ENCODE measurements at places on chromosomes 3 and 15.

DNA sequence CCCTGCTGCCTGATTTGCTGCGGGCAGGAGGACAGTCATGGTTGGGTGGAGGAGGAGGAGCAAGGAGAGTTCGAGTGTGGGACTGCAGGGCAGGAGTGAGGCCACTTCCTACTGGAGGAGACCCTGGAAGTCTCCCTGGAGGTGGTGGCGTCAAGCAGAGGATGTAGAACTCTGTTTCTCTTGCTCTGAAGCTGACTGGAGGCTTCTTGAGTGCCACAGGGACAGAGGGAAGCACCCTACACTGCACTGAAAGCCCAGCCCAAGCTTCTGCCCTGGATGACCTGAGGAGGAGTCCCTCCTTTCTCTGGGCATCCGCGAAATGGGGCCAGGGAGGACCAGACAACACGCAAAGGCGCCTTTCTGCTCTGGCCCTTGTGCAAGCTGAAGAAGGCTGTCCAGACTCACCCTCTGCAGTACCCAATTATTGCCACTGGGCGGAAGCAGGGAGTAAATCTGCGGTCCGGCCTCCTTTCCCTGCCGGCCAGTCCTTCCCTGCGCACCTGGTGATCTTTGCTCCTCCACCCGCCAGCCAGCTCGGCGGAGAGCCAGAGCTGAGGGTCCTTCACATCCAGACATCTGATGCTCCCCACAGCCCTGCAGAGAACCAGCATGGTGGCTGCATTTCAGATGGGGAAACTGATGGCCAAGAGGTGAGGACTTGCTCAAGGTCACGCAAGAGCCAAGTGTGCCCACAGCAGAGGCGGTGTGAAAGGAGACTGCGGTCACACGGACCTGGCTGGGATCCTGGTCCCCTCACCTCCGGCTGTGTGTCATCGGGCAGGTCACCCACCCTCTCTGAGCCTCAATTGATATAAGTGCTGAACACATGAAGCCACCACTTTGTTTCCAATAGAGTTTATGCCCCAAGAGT lies 207.1 kb downstream of the TBC1D2B start:
- DNase-seq, result peak; percentile 80

GRCh38 chr15:94122516-94122915 lies 108.8 kb upstream of the MCTP2 start:
- DNase-seq, result no peak

- no peak for DNase-seq
Measured at GRCh38 chr15:100114100-100114499, 227.7 kb downstream of the ADAMTS17 start.

GRCh38 chr3:64449026-64449425 lies 223.8 kb upstream of the PRICKLE2 start:
- no peak for DNase-seq

DNA sequence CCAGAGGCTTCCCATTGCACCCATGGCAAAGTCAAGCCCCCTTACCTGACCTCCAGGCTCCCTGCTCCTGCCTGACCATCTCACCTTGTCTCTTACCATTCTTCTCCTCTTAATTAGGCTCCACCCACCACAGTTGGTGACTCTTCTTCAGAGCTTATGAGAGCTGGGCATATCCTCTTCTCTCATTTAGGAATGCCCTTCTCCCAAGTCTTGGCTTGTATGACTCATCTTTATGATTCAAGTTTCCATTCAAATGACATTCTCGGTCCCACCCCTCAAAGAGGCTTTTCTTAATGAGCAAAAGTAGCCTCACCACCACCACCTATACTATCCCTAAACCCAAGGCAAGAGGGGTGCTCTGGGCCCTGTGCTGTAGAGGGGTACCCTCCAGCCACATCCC lies 55.3 kb upstream of the NUDT16 start:
- DNase-seq, result no peak

DNA sequence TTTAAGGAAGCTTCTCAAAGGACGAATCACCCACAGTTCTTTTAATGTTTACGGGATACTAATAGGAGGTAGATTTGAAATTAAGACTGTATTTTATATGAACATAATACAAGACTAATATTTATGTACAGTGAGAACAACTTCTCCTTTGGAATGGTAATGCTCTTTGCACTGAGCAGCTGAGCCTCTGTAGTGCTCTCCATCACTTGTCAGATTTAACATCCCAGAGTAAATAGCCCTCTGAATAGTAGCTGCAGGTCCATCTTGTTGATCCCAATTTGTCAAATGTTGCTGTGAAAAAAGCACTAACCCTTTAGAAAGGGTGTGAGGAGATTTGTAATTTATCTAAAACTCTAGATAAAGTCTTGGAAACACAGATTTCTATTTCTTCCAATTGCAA lies 351.4 kb upstream of the KCNMB2 start:
- no peak for DNase-seq

GRCh38 chr3:195159814-195160165 lies 111.2 kb downstream of the XXYLT1 start:
- DNase-seq, result no peak

- no peak for DNase-seq
Measured at GRCh38 chr3:178137831-178138230, 398.4 kb upstream of the KCNMB2 start.

DNA sequence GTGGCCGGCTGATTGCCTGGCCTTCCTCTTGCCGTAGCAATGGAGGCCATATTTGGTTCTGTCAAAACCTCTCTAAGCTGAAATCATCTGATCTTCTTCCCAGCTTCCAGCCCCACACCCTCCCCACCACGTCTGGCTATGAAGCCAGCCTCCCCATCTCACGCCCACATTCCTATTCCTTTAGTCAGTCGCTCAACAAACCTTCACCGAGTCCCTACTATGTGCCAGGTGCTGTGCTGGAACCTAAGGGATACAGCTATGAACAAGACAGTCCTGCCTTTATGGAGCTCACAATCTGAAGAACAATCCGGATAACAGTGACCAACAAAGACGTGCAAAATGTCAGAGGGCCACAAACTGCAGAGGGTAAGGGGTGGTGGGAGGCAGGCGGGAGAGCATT lies 31.9 kb upstream of the SMAD6 start:
- no peak for DNase-seq

DNA sequence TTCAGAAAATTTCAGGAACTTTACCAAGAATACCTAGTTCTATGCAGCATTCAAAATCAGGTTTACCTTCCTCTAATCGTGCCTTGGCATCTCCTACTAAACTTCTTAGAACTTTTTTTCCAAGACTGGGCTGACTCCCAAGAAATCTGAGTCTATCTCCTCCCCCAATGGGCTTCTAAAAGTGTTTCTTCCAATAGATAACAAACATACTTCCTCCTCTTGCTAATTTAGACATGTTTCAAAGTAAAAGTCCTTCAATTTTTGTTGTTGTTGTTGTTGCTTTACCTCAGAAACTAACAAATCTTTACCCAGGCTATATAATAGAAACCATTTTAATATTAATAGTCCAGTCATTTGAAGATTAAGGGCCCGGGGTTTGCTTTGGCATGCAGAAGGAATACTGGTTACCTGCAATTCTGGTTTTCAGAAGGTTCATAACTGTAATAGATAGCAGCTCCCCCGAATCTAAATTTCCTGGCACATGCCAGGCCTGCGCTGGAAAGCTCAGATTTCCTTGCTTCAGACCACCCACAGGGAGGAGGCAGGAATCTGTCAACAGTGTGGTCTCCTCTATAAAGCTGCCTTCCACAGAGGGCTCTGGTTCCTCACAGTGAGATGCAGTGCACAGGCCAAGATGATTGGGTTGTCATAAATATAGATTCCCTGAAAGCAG lies 188.7 kb downstream of the THRB start:
- DNase-seq, result no peak

DNA sequence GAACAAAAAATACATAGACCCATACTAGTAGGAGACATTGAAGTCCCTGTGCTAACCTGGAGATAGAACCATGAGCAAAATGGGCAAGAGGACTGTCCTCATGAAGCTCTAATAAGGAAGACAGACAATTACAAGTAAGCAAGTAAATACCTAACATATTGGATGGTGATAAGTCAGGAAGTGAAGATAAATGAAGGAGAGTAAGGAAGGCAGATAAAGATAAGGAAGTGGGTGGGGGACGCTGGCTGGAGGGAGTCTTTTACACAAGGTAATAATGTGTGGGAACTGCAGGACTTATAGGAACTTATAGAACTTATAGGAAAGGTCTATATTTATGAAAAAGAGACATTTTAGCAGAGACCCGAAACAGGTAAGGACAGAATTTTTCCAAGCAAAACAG lies 148.9 kb upstream of the ABI3BP start:
- no peak for DNase-seq

DNA sequence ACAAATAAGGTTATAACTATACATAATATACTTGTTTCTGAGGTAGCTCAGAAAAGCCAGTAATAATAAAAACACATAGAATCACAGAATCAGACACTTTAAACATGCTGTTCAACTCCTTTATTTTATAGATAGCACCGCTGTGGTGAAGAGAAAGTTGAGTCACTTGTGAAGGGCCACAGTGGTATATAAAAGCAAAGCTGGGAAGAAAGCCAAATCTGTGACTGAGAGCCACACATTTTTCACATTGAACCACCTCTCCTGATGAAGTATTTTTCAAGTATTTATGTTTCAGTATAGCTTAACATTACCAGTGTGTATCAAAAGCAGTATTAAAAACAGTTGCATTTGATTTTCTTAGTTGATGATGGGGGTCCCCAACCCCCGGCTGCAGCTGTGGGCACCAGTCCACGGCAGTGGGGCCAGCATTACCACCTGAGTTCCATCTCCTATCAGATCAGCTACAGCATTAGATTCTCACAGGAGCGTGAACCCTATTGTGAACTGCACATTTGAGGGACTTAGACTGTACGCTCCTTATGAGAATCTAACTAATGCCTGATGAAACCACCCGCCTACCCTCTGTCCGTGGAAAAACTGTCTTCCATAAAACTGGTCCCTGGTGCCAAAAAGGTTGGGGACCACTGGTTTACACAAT lies 46.2 kb downstream of the TBL1XR1 start:
- DNase-seq, result no peak

GRCh38 chr15:101723171-101723873 lies 951 bp downstream of the TARS3 start:
- no peak for DNase-seq

DNA sequence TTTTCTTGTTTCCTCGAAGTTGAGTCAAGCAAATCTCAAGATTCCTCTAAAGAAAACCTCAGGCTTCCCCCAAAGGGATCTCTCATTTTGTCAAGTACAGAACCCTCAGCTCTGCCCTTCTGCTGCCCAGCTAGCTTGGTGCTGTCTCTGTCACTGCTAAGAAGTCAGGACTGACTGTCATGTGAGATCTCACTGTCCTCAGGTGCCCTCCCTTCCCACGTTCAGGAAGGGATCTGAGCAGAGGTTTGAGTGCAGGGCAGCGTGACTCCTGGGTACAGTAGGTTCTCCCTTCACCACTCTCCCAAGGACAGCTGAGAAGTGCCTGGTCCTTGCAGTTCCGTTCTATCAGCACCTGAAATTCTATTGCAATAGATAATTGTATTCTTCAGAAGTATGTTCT lies 229.7 kb downstream of the SLCO3A1 start:
- DNase-seq, result no peak

GRCh38 chr3:16802389-16802788 lies 82.4 kb upstream of the PLCL2 start:
- DNase-seq, result no peak

DNA sequence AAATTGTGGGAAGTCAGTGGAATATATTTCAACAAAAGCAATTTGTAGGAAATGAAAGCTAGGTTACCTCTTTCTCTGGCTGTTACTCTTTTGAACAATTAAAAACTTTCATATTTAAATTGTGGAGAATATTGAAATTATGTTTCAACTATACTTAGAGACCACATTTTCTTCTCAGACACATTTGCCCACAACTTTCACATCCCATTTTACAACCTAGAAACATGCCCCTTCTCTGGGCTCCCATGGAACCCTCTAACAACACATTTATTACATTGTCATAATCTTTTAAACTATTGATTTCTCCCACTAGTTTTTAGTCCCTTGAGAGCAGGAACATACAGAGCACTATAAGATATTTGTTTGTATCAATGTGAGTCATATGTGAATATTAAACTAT lies 211.7 kb upstream of the TTC14 start:
- DNase-seq, result no peak

DNA sequence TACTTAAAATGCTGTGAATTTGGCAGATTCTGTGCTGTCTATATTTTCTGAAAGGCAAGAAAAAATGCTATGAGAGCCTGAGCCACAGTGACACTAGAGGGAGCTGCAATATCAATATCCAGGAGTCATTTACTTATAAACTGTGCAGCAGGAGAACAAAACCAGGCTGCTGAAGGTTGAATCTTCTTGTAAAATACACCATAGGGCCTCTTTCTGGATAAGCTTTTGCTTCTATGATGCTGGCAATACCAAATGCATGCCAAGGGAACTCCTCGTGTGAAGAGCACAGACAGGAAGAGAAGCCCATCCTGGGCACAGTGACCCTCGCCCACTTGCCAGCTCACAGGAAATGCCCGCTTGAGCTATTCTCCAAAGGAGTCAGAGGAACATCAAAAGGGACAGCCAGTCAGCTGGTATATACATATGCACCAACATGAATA lies 48.0 kb upstream of the TSPAN3 start:
- peak; percentile 38 for DNase-seq

- no peak for DNase-seq
Measured at GRCh38 chr3:46184469-46184868, 23.6 kb downstream of the CCR1 start.

DNA sequence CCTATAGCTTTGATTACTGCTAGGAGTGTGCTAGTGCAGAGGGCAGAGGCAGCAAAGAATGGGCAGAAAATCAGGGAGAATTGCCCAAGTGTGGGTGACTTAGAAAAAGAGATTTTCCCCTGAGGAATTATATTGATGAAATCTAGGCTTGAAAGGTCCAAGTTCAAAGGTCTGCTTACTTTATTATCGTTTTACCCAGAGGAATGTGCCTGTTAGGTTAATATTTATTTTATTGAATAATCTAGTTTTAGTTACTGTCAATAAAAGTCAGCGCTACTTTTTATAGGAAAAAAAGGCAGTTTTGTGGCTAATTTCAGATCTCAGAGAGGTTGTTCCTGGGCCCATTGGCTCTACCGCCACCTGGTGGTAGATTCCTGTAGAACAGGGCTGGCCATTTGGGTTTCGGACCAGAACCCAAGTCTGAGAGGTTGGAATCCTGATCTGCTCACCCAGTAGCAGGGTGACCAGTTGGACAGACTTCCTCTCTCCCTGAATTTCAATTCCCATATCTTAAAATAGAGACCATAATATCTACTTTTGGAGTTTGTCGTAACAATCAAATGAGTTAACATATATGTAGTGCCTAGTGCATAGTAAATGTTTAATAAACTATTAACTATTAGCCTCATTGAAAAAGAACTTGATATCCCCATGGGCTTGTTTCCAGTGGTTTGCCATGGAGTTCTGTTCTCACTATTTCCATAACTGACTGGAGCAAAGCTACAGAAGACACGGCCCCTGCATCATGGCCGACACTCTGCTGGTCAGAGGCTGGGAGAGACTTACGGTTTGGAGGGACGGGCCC lies 62.7 kb upstream of the ZNF148 start:
- DNase-seq, result peak; percentile 59

GRCh38 chr3:189598530-189599225 lies 32.5 kb upstream of the TP63 start:
- no peak for DNase-seq

DNA sequence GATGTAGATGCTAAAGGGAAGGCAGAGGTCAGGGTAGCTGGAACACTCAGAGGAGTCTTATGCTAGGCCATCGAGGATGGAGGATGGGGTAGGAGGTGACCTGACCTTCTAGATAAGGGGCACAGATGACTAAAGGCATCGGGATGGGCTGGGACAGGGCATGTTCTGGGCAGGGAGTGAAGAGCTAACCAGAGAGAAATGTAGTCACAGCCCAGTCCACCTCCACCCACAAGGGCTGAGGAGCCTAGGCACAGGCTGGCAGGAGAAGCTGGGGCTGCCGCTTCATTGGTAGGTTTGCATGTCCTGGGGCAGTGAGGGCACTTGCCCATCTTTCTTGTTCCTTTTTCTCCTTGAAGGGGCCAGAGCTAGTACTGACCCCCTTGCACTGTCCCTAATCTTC lies 12.6 kb downstream of the CLK3 start:
- no peak for DNase-seq

All from BE2C (cell line).